ENCODE measurements at places on chromosomes 2 and 18.

GRCh38 chr2:10519394-10519740 lies 71.2 kb upstream of the ODC1 start:
- DNase-seq, result no peak

GRCh38 chr2:5749347-5749746 lies 57.2 kb downstream of the SOX11 start:
- DNase-seq, result no peak

- DNase-seq, result no peak
These were observed 250.0 kb downstream of the FHOD3 start for GRCh38 chr18:36547544-36547943.

DNA sequence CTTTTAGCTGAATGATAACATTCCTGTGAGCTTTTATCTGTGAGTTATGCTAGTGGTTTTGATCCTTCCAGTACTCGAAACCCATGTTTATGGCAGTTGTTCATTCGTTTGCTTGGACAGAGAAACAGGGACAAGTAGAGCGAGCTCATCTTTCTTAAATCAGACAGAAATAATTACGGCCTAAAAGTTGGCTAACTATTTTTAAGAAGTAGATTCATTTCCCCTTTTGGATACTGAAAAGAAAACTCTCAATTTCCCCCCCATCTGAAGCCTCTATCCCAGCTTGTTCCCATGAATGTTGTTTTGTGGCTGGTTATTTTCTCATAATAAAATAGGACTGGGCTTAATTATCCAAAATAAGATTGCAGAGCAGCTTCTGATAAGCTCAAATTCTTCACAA lies 67.1 kb downstream of the ANTXR1 start:
- DNase-seq, result no peak

DNA sequence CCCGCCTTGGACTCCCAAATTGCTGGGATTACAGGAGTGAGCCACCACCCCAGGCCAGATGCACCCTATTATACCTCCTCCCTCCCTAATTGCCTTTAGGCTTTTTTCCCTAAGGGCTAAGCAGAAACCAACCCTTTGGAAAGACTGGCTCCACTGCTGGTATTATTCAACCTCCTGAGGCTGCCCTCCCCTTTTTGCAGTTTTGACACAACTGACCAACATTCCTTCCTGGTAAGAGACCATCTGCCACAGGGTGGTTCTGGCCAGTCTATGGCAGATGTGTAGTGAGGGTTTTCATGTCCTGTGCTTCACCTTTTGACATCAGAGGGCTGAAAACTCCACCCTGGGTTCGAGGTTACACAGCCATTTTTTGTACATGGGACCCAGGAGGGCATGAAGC lies 1785.3 kb upstream of the CELF4 start:
- no peak for DNase-seq

- DNase-seq, result no peak
These were observed 86.4 kb upstream of the RGPD4 start for GRCh38 chr2:107740300-107740699.

DNA sequence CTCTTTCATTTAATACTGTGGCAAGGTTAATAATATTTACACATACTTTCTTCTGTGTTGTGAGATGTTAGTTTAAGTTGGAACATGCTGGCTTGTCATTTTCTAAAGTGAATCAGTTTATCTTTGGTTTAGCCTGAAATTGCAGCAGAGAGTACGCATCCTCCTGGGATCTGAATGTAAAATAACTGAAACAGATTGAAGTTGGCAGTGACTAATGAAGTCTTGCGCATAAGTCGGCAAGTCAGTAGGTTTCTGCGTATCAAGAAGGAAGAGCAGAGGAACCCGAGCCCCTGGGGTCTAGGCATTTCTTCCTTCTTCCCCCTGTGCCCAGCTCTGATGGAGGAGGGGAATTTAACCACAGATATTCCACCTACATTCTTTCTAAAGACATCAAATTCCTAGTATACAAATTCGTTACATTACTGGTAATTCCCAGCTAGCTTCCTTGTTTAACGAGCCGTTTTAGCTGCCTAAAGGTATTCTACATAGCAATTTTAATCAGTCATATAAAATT lies 392.1 kb upstream of the RAB12 start:
- no peak for DNase-seq

GRCh38 chr2:17538844-17539554 lies 1.5 kb upstream of the VSNL1 start:
- no peak for DNase-seq

- no peak for DNase-seq
These were observed 151.0 kb downstream of the CCBE1 start for GRCh38 chr18:59546188-59546587.

Measured in central memory CD8-positive, alpha-beta T cell (primary cell).